Foreskin keratinocyte (primary cell): ENCODE measurements at places on chromosomes 12 and 14.

DNA sequence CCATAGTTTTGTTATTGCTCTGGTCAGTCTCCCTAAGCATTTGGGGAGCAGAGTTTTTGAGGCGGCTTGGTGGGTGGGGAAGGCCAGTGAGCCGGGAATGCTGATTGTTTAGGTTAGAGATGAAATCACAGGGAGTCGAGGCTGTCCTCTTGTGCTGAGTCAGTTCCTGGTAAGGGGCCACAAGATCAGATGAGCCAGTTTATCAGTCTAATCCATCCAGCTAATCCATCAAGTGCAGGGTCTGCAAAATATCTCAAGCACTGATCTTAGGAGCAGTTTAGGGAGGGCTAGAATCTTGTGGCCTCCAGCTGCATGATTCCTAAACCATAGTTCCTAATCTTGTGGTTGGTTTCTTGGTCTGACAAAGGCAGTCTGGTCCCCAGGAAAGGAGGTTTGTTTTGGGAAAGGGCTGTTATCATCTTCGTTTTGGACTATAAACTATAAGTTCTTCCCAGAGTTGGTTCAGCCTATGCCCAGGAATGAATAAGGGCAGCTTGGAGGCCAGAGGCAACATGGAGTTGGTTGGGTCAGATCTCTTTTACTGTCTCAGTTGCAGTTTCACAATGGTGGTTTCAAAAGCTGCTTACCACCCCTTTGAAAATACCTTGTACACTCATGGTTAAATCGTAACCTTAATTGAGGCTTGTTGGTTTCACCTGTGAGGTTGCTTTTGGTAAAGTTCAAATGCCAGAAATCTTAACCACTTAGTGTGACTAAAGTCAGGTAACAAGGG, 33.6 kb upstream of the HIGD1C start:
- DNase-seq, result no peak

- no peak for DNase-seq
Observed at GRCh38 chr14:31950764-31951637, 126.1 kb upstream of the ARHGAP5 start.

DNA sequence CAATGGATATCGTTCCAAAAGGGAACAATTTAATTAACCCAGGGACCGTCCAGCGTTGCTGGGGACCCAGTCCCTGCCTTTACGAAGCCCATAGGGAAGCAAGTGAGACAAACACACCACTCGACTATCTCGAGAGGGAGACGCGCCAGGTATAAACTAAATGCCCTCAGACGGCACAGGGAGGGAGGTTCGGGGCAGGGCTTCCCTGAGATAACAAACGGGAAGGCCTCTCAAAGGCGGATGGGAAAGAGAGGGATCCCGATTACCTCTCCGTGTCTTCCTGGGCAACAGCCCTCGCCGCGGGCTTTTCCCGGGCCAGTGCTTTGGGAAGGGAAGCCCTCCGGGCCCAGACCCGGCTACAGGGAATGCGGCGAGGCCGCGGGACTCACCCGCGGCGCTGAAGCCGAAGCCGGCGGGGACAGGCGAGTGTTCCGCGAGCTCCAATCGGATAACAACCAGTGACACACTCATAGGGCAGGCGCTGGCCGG, 390 bp downstream of the BRAP start:
- DNase-seq, result peak; percentile 37

- DNase-seq, result no peak
Observed at GRCh38 chr12:48183091-48183875, at the start of gene CCDC184. TSS of gene CCDC184 (plus strand) at chr12:48183644. CDS start at chr12:48184123, 479 bp downstream.

DNA sequence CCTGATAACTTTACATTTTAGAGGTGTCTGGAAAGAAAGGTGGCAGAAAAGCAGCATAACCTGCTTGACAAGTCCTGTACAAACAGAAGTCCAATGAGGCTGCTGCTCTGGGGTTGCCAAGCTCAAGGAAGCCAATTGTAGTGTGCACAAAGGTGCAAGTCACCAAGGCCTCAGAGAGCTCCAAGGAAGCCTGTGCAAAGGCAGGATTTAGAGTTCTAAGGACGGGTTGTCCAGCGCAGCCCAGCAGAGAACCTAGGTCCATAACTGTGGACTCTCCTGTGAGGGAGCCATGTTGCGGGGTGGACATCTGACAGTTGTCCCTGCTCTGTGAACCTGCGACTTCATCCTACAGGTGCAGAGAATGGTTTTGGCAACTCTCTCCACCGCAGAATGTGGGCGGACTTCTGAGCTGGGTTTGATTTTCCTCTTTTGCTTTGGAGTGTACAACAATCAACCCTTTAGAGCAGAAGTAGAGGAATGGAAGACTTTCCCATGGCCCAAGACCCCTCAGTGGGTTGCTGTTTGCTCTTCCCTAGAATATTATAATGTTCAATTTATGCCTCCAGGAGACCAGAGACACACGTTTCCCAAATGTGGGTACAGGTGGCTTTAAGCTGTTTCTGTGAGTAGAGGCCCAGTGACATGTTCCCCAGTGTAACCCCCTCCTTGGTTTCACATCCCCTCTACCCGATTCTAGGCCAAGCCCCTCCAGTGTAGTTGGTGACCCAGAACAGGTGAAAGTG, 81.0 kb downstream of the ETV6 start:
- peak; percentile 76 for DNase-seq

GRCh38 chr12:132327336-132328171, 1.8 kb downstream of the GALNT9 start:
- peak; percentile 27 for DNase-seq

DNA sequence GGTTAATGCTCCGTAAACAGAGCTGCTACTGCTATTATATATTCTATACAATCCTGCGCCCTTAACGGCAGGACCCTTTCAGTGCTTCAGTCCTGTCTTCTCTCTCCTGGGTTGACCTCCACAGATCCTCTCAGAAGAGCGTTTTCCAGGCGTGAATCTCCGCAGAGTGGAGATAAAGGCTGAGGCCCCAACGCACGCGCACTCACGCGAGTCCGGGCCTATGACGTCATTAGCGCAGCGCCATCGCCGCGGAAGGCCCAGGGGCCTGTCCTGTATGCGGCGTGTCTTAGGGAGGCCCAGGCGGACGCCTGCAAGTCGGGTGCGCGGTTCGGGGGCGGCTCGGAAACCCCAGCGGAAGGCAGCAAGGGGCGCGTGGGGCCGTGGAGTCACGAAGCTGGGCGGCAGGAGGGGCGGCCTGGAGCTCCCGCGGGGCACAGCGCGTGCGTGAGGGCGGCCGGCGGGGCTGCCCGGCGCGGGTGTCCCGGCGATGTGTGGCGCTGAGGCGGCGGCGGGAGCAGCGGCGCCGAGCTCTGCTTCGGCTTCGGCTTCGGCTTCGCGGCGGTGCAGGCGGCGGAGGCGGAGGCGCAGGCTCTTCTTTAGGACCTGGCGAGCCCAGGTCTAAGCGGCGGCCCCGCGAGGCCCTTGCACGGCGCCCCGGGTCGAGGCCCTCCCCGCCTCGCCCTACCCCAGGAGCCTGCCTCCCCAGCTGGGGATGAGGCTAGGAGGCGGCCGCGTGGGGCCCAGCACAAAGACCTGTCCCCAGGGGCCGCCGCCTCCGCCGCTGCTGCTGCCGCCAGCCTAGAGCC, at the start of gene MAPKAPK5:
TSS of gene MAPKAPK5 (plus strand) at position 479 of the 806 bp plus-strand sequence. CDS start 506 bp downstream, outside the sequence.
- peak; percentile 88 for DNase-seq

DNA sequence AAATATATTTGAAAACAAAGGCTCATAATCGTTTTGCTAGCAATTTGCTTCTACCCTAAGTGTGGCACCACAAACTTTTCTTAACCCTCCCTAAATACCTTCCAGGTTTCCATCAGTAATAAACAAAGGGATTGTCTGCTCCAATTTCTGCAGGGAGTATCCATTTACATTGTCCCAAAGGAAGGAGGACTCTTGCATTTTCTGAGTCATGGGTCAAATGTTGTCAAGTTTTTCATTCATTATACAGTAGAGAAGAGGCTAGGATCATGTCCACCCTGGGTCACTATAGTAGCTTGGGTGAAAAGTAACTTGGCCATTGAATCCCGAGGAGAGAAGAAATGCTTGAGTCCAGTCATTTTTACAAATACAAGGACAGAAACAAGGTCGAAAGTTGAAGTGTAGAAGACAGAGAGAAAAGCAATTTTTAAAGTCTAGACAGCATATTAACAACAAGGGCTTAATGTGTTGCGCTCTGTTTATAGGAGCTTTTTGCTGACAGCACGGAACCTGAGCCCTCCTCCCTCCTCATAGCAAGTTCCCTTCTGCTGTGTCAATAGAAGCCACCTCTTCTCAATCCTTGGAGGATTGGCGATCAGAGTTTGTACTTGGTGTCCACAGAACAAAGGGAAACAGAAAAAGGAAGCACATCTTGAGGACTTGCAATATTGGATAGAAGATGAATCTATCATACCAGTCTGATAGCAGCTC, 53.1 kb downstream of the TMEM30B start:
- no peak for DNase-seq

DNA sequence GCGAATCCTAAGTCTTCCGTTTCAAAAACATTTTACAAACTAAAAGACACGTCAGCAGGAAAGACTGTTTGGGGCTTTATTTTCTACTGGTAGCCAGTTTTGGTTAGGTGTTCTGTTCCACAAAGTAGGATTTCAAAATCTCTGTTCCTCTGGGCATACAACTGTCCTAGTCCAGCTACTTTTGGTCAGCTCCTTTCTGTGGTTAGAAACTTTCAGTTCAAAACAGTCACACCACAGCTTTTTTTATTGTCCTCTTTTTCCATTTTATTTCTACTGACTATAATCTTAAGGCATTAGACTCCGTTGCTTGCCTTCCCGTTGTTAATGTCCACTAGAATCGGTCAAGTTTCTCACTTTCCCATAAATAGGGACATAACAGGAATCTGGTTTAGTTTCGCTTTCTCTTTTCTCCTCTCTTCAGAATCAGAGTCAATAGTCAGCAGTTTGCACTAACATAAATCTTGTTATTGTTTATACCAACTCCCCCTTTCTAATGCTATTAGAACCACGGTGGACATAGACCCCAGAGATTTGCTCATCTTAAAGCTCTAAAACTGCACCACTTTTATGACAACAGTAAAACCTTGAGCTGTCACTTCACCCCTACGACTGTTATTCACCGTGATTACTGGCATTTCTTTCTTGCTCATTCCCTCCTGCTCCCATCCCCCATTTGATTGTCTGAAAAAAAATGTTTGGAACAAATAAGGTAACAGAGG, 41.5 kb upstream of the NPAS3 start:
- no peak for DNase-seq

DNA sequence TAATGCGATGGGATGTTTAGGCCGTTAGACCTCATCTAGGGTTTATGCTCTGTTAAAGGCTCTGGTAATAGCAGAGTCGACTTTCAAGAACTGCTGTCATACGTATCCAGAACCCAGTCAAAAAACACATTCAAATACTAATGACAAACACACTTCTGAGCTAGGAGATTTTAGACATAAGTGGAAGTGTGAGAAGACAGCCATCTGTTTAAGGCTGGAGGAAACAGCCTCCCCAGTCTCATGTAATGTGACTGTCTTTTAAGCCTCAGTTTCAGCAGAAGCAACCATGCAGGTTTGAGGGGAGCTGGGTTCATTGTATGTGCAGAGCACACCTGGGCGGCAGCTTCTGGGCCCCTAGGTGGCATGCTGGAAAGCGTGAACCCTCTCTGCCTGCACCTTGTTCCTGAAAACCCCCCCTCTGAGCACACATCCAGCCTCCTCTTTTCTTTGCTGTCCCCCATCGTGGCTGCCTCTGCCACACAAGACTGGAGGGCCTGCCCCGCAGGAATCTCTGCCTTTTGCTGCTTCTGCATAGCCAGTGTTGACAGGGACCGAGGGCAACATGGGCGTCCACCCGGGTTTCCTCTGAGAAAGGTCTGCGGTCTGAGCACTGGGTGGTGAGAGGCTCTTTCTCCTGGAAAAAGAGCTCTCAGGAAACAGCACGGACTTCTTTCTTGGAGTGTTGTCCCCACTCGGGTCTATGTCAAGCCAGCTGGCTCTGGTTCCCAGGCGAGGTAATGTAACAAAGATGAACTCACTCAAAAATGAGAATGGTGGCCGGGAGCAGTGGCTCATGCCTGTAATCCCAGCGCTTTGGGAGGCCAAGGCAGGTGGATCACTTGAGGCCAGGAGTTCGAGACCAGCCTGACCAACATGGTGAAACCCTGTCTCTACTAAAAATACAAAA, 11.6 kb downstream of the WNT5B start:
- DNase-seq, result no peak

- DNase-seq, result no peak
Observed at GRCh38 chr14:96097752-96098151, 58.6 kb downstream of the C14orf132 start.

- DNase-seq, result no peak
Observed at GRCh38 chr12:111870706-111871105, 28.7 kb downstream of the MAPKAPK5 start.

DNA sequence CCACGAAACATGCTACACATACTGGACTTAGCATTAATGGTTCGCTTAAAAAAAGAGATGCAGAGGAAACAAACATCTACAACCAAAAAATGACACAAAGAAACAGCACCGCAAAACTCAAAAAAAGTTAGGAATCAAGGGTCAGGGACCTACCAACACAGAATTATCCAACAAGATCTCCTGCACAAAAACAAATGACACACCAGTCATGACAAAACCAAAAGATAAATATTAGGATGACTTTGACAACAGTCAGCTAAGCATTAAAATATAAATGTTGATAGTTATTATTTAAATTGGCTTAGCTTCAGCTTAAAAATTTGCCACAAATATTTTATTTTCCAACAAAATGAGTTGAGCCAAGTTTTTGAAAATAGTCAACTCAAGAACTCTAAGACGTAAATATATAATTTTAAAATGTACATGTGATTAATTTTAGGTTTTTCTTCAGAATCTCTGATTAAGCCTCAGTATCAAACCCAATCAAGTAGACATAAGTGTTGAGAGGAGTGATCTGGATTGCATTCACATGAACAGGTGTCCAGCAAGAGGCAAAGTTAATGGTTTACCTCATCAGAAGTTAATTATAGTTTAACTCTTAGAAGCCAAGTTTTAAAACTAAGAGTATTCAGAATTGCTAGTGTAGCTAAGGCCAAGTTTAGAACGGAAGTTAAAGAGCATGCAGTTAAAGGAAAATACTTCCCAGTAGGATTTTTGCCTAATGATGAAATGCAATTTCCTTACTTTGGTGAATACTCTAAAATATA, 79.9 kb downstream of the HEATR5A start:
- no peak for DNase-seq

GRCh38 chr12:15700595-15700994, 88.6 kb downstream of the EPS8 start:
- DNase-seq, result peak; percentile 82

DNA sequence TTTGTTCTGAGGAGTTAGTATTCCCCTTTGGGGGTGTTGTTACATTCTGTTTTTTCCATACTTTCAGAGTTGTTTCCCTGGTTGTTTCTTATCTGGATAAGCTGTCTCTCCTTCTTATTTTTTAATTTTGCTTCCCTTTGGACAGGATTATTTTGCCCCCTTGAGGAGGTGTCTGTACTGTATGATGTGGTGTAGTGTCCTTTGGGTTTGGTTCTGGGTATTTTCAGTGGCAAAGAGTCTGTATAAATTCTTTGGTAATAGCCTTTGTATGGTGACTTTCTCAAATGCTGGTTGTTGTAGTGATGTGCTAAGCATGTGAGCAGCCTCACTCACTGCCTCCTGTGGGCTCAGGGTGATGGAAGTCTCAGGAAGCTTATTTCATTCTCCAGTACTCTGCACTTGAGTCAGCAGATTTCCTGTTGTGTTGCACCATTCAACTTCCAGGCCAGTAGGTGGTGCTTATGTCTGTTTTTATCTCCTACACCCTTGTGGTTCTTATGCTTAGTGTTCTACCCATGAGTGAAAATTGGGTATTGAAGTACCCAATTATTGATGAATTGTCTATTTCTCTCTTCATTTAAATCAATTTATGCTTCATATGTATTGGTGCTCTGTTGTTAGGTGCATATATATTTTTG, 103.3 kb upstream of the PMCH start:
- DNase-seq, result peak; percentile 50

- no peak for DNase-seq
Observed at GRCh38 chr12:113776536-113776935, 189.6 kb downstream of the RBM19 start.
